A673 (cell line): ENCODE measurements at places on chromosomes 16 and 17.

DNA sequence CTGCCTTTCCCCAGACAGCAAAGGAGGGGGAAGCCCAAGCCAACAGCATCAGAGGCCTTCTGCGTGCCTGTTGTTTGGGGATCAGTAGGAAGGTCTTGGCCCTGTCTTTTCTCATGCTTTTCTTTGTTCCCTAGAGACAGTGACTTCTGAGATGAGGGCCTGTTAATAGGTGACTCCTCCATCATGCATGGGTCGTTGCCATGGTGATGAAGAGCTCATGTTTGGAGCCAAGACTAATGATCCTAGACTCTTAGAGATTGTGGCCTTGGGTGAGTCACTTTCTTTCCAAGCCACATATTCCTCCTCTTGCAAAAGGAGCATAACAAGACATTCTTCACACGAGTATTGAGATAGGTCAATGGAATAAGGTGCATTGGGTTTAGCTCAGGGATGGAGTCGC is 201.1 kb upstream of the ASIC2 start:
- no peak for DNase-seq

DNA sequence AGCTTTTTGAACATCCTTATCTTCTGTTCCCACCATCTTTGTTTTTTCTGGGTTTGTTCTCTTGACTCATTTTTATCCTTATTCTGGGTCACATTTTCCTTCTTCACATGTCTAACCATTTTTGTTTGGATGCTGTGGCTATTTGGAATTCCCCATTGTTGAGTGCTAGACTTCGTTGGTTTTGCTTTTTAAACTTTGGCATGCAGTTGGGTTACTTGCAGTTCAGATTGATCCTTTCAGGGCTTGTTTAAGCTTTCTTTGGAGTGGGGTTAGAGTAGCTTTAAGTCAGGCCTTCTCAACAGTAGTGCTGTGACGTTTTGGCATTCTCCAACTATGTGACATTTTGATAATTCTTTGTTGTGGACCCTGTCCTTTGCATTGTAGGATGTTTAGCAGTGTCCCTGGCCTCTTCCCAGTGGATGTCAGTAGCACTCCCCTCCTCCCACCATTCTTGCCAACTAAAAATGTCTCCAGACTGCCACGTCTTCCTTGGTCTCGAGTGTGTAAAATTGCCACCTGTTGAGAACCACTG is 21.1 kb downstream of the PRMT7 start:
- no peak for DNase-seq

DNA sequence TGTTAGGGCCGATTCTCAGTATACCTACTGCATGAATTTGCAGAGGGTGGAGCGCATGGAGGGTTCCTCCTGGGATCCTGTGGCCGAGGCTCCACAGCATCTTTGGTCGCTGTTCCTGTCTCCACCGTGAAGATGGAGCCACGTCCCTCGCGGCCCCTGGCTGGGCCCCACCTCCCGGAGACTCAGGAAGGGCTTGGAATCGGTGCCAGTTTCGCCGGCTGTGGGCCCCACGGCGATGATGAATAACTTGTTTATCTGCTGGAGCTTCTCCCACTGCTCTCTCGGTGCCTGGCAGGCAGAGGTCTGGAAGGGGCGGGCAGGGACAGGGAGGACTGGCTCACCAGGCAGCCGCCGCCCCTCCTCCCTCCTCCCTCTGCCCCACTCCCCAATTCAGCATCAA is 8.1 kb downstream of the SLC5A11 start:
- DNase-seq, result peak; percentile 54

DNA sequence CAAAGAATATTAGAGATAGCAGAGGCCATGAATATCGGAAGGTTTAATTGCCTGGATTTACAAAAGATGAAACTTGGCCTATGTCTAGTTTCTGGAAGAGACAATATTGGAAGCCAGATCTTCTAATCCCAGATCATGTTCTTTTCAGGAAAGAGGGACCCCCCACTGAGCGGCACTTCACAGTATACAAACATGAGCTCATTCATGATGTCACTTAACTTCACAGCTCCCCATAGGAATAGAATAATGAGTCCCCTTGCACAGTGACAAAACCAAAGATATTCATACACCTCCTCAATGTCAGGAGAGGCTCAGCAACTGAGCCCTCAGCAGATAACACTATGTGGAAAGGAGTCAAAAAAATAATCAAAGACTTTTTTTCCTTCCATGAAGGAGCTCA is 147.5 kb downstream of the CDH11 start:
- peak; percentile 74 for DNase-seq

GRCh38 chr17:45800816-45801215 is 16.7 kb downstream of the CRHR1 start:
- no peak for DNase-seq

DNA sequence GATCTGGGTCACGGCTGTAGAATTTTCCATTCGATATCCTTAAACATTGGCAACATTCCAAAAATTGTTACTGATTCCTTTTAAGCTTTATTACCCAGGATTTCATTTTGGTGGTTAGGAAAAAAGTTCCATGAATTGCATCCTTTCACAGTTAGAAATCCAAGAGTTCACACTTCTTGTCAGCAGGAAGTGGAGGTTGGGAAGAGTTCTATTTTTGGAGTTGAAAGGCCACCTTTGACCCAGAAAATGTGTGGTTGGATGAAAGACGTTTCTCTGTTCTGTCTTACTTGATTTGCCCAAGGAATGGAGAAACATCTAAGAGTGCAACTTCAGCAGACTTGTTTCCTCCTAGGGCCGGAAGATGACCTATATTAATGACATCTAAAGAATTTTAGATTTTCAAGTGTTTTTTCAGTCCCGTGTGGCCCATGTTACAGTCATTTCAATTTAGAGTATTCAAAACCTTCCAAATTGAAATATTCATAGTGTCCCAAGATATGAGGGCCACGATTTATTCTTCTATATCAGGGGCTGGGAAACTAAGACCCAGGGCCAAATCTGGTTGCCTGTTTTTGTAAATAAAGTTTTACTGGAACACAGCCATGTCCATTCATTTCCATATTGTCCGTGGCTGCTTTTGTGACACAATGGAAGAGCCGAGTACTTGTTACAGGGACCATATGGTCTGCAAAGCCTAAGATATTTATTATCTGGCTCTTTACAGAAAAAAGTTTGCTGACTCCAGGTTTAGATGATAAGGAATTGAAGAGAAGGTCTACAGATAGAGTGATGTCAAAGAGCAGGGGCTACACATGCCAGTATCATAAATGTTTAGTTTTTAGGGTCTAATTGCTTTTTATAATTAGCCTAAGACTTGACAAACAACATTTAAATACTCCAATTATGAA is 50.2 kb downstream of the CDK5R1 start:
- DNase-seq, result no peak

- no peak for DNase-seq
Measured at GRCh38 chr17:57773557-57773956, 28.5 kb upstream of the CCDC182 start.

DNA sequence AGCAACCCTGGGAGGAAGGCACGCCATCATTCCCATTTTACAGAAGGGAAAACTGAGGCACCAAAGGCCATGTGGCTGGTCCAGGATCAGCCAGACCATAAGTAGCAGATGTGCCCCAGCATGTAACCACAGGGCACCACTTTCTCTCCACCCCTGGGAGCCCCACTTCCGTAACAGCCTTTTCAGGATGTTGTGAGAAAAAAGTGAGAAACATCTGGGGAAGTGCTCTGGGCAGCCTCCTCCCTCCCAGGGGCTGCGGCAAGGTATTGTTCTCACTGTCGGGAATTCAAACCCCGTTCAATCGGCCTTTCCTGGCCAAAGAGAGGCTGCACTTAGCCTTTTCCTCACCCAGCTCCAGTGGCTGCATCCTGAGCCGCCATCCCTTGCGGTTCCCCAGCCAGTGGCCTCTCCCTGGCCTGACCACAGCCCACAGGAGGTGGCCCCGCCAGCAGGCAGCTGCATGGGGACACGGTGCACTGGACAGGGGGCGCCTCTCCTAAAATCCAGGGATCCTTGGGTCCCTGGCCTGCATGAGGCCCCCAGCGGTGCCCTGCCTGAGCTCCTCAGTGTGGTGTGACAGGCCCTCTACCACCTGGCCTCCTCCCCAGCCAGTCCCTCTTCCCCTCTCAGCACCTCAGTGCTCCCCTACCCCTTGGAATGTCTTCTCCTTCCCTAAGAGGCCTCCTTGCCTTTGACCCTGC is 5.7 kb upstream of the CDH5 start:
- no peak for DNase-seq

- DNase-seq, result peak; percentile 65
Measured at GRCh38 chr16:60905811-60906210, 1130.4 kb downstream of the CDH8 start.

- DNase-seq, result no peak
Measured at GRCh38 chr17:47733674-47734410, 806 bp downstream of the TBX21 start.

GRCh38 chr17:81034168-81034777 is 678 bp upstream of the BAIAP2 start:
- peak; percentile 33 for DNase-seq

- DNase-seq, result no peak
Measured at GRCh38 chr17:44892250-44892649, 7.0 kb downstream of the EFTUD2 start.
